T follicular helper cell (primary cell): ENCODE measurements at places on chromosomes 1 and 21.

- no peak for DNase-seq
Observed at GRCh38 chr1:163205513-163205912, 2.8 kb upstream of the RGS5 start.

- no peak for DNase-seq
Observed at GRCh38 chr1:211874521-211875347, 44.2 kb upstream of the LPGAT1 start.

GRCh38 chr1:152964536-152964935 is 5.9 kb upstream of the SPRR4 start:
- no peak for DNase-seq

DNA sequence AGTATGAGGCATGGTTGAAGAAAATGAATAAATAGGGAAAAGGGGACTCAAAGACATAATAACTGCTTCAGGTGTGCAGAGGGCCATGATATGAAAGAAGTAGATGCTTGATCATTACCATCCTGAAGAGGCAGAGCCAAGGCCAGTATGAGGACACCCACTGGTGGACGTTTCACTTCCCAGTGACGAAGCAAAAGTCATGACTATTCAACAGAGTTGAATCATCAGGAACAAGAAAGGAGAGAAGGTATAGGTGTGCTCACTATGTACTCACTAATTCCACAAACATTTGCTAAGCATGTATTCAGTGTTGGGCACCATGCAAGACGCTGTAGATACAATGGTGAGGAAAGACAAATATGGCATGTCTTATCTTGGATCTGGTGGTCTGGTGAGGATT is 319.2 kb upstream of the RUNX1 start:
- DNase-seq: no peak

- DNase-seq: no peak
Observed at GRCh38 chr1:77048615-77049005, 170.6 kb downstream of the PIGK start.

DNA sequence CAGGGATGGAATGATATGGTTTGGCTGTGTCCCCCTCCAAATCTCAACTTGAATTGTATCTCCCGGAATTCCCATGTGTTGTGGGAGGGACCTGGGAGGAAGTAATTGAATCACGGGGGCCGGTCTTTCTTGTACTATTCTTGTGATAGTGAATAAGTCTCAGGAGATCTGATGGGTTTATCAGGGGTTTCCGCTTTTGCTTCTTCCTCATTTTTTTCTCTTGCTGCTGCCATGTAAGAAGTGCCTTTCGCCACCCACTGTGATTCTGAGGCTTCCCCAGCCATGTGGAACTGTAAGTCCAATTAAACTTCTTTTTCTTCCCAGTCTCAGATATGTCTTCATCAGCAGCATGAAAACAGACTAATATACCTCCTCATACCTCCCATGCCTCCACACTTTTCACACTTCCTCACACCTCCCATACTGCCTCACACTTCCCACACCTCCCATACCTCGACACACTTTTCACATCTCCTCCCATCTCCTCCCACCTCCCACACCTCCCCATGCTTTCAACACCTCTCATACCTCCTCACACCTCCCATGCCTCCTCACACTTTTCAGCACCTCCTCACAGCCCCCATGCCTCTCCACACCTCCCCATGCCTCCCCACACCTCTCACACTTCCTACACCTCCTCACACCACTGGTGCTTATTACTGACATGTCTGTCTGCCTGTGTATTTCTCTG is 21.3 kb downstream of the GPR137B start:
- DNase-seq: no peak

GRCh38 chr1:220550811-220551399 is 23.0 kb downstream of the MARK1 start:
- no peak for DNase-seq

- peak; percentile 43 for DNase-seq
Observed at GRCh38 chr1:226711976-226712741, 26.9 kb downstream of the ITPKB start.

DNA sequence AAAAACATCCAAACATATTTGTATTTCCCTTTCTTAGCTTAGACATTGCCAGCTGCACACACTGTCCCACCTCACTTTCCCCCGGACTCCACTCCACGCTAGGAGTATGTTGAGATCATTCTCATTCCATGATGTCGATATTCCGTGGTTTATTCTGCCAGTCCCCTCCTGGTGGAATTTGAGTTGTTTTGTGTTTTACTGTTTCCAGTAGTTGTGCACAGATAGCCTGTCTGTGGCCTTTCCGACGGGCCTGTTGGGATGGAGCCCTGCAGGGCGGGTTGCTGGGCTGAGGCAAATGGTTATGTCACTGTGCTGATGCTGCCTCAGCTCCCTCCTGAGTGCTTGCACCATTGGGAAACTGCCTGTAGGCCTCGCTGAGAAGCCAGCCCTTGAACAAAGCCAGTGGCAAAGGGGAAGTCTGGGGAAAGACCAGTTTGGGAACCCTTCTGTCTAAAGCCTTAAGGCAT is 12.8 kb downstream of the TRAPPC10 start:
- no peak for DNase-seq

DNA sequence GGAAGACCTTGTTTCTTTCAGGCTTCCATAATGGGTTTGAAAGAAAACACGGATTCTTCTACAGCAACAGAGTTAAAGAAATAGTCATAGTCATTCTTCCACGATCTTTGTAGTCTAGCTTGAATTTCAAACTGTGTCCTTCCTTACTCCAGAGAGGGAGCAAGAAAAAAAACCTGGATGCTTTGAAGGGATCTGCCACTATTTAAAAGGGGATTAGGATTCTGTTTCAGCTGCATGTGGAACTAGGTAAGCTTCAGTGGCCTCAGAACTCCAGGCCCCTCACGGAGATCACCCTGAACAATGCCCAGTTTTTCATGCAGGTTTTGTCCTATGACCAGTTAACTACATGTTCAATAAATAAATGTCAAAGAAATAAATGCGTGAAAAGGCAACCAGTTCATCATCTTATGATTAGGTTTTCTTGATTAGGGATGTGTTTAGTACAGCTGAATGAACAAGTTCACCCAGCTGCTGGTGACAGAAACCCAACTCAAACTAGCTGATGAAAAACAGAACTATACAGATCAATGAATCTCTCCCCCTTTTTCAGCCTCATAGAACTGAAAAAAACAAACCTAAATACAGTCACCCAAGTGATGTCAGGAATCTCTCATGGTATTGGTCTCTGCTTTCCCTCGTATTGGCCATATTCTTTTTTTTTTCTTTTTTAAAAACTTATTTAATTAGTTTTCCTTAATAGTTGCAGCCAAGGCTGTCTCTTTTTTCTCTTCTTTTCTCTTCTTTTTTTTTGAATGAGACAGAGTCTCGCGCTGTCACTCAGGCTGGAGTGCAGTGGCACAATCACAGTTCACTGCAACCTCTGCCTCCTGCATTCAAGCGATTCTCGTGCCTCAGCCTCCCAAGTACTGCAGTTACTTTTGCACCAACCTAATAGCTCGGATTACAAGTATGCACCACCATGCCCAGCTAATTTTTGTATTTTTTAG is 14.6 kb upstream of the MPZL1 start:
- no peak for DNase-seq

DNA sequence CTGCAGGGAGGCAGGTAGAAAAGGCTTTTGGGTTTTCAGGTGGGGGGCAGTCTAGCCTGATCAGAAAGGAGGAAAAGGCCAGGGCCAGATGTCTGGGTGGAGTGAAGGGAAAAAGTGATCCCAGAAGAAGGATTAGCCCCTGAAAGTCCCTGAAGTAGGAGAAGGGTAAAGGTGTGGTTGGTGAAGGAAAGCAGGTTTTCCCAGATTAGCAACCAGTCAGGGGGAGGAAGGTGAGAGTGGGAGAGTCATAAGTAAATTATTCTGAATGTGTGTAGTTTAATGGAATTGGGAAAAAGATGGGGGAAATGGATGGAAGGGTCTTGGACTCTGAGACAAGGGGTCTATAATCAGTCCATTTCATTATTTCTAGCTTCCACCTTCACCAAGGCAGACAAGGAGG is 647 bp upstream of the SPRR1A start:
- DNase-seq: no peak

- no peak for DNase-seq
Observed at GRCh38 chr21:16087523-16087922, 357.7 kb downstream of the USP25 start.

DNA sequence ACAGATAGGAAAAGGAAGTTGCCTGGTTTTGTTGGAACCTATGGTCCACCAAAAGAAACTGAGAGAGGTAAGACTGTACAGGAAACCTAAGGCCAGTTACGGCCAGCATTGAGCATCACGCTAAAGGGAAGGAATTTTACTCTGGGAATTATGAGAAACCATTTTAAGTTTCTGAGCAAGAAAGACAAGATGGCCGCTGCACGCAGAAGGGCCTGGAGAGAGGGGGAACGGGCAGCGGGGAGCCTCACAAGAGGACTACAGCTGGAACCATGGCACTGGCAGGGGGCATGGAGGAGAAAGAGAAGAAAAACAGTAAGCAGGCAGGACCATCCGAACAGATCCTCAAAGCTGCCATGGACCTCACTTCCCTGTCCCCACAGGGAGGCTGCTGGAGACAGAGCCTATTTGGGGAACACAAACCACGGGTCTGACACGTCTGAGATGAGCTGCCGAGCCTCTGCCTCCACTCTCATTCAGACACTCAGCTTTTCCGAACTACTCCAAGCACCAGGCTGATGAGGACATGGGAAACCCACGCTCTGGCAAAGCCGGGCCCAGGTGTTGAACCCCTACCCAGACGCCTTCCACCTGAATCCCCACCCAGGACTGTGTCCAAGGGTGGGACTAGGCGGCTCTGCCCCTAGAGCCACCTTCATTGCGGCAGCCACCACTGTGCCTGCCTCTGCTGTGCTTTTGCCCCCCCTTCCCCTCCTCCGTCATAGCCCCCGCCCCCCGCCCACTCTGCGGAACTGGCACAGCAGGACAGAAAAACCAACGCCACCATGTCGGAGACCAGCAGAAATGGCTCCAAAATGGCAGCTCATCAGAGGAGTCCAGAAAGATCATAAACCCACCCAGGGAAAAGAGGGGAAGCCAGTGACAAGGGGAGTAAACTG is 69.0 kb downstream of the CD46 start:
- DNase-seq: no peak

- DNase-seq: no peak
Observed at GRCh38 chr1:26820784-26821269, 5.7 kb upstream of the ZDHHC18 start.

DNA sequence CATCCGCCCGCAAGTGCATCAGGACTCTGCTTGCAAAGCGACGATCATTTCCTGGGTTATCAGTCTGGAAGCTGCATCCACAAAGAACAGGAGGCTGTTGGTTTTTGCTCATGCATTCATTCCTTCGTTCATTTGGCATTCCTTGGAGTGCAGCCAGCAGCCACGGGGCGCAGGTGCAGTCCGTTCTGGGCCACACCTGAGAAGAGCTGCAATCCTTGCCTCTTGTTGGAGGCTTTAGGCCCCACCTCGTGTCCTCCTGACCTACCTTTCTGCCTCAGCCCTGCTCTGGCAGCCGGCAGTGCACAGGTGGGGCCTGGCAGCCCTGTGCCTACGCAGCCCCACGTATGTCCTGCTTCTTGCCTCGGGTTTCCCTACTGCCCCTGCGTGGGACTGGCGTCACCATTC is 19.6 kb upstream of the C2CD2 start:
- no peak for DNase-seq

DNA sequence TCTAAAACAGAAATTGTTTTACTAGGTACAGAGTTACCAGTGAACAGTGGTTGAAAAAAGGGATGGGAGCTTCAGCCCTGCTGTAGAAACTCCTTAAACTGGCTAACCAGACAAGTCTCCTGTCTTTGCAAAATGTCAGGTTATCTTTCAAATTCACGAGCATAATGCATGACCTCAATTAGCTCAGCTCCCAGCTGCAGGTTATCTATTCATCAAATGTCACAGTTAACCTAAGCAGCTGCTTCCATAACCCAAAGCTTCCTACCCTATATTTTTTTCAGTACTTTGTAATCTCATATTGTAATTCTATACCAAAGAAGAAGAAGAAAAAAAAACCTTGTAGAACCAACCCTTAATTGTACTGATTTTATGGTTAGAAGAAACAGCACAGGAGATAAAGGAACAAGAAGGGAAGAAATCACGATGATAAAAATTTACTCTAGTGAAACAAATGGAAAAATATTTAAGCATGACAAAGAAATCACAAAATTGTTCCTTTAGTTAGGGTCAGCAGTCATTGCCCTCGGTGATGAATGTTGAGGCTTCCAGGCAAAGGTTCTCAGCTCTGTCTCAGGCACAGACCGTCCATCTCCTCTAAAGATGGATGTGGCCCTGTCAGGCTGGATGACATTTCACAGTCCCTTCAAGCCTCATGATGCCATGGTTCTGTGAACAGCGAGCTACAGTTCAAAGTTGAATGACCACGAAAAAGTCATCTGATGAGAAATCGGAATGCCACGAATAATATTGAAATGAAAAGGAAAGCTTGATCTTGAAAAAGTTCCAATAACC is 95.9 kb downstream of the PLD5 start:
- no peak for DNase-seq

DNA sequence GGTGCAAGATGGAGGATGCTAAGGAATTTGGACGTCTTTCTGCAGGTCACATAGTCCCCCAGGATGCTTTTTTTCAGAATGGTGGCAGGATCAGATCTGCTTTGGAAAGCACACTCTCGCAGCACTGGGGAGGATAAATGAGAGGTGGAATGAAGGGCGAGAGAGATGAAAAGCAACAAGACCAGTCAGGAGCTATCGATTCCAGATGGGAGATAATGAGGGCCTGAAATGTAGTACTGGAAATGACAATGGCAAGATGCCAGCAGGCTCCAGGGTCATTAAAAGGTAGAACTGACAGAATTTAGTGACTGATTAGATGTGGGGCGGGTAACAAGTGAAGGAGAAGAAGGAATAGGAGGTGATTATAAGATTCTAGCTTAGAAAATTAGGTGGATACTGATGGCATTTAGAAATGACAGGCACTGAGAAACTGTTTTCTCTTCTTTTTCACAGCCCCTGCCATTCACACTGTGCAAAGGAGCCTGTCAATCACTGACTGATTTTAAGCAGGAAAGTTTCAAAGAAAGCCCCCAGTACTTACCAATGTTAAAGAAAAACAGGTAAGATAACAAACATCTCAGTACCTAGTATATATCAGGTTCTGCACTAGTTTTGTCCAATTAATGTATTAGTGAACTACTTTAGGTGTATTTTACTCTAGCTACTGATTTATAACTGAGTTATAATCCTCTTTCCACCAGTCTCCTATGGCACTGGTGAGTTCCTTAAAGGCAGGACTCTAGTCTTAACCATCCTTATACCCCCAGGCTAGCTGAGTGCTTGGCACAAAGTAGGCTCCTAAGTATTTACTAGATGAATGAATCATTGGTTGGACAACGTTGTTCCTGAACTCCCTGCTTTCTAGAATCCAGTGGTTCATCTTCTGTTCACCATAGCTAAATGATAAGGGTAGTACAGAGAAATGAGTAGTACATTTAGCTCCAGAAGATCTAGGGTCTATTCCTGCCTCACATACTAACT is 9.2 kb downstream of the PIGM start:
- no peak for DNase-seq

- peak; percentile 5 for DNase-seq
Observed at GRCh38 chr1:235923466-235924021, 56.8 kb upstream of the LYST start.
